ENCODE measurements at places on chromosomes 7 and 10. TPM values are rescaled to one million over a fixed set of nuclear protein-coding genes. Genes with fewer than 3 reads are reported as not detected.
A peak's percentile ranks its signal among the peaks of the same experiment; 100 is the strongest.

DNA sequence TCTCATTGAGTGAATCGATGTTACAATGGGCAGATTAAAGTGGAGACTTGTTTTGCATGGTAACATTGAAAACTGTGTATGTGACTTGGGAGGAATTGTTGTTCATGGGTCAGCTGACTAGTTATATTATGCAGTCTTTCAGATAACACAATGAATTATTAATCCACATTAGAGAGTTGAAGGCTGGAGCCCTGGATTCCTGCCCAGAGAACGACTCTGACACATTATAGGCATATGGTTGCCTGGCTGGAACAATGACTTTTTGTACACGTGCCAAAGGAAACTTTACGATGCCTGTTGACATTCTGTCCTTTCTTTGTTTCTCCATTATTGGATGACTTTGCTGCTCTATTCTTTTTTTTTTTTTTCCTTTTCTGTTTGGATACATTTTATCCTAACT is 52.3 kb upstream of the TMEM229A start:
- no peak for DNase-seq

- DNase-seq = no peak
These were observed 165.5 kb downstream of the DIP2C start for GRCh38 chr10:523925-524324.

GRCh38 chr7:137970253-137970975 is 31.5 kb downstream of the CREB3L2 start:
- DNase-seq = peak; percentile 94

DNA sequence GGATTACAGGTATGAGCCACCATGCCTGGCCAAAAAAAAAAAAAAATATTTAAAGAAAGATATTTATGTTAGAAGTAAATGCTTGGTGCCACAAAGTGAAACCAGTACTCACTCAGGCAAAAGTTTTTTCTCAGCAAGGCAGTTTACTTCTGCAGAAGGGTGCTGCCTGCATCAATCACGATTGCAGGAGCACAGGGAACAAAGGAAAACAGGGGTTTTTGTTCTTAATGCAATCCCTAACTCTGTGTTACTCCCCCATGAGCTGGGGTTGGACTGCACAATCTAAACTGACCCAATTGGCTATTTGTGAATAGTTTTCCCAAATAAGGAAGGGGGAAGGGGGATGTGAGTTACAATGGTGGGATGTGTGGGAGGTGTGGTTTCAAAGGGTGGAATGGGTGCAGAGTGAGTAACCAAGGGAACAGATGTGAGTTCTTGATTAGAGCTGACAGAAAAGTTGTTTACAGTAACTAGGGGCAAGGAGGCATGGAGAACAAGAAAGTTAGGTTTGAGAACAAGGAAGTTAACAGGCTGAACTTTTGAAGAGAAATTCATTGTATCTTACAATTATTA is 255.4 kb downstream of the TYW1 start:
- DNase-seq = no peak

DNA sequence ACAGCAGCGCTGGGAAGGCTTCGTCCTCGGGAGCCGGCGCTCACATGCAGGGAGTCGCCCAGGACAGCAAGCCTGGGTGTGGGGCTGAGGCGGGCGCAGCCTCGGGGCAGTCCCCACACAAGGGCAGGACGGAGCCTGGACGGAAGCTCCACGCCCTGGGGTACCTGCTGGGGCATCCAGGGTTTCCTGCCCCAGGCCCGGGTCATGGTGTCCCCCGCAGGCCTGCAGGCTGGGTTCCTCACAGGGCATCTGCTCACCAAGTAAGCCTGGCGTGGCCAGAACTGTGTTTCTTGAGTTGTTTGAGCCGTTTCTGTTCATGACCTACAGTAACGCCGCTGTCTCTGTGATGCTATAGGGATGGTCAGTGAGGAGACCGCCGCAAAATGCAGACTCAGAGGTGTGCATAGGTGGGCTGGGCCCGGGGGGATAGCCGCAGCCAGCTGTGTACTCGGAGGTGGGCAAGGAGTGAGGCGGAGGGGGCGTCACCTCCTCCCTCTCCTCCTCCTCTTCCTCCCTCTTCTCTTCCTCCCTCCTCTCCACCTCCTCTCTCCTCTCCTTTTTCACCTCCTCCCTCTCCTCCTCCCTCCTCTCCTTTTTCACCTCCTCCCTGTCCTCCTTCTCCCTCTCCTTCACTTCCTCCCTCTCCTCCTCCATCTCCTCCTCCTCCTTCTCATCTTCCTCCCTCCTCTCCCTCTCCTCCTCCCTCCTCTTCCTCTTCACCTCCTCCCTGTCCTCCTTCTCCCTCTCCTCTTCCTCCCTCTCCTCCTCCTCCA is 438.9 kb downstream of the DNAJB6 start:
- no peak for DNase-seq

GRCh38 chr7:155011086-155011485 is 8.2 kb upstream of the PAXIP1 start:
- no peak for DNase-seq

GRCh38 chr7:84137812-84138211 is 56.8 kb downstream of the SEMA3A start:
- no peak for DNase-seq

- DNase-seq = no peak
These were observed 5.3 kb downstream of the ATP5MF start for GRCh38 chr7:99460651-99461050.

DNA sequence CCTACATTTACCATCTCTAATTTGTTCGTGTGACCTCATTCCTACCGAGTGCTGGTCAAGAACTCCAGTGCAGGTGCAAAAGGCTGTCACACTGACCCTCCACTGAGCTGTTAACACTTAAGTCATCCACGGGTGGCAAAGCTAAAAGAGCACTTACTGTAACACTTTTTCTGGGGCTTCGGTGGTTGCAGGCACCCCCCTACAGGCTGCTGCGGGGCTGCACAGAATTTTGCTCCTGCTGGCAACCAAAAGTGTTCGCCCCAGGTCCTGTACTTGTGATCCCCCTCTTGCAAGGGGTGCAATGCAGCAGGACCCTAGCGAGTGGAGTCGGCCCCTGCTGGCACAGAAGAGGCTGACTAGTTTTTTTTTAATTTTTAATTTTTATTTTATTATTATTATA is 298.9 kb upstream of the CNTNAP2 start:
- DNase-seq = no peak

DNA sequence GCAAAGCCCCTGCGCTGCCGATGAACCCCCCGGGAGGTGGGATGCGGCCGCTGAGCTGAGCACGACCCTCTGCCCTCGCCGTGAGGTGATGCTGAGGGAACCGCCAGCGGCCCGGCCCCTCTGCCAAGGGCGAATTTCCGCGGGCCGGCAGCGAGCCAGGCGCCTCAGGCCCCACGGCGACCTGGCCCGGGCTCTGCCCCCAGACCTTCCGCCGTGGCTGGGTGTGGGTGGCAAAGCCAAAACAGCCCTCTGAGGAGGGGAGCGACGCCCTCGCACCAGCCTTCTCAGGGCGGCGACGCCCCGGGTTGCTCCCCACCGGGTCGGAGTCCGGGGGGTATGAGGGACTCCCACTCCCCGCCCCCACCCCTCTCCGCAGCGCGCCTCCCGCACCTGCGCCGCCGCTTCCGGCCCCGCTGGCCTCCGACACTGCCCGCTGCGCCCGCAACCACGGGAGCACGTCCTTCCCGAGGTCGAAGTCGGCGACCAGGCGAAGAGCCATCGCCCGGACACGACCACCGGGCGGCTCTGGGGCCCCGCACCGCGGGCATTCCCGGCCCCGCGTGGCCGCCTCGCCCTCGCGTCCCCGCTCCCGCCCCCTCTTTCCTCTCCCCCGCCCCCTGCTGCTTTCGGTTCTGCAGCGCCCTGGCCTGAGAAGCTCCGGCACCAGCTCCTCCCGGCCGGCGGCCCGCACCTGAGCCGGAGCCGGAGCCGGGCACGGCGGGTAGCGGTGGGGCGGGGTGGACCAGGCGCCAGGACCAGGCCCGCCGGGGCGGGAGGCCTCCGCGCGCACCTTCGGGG is at the start of gene GSAP:
Gene GSAP, minus strand, starts transcription at position 527 of the 798 bp plus-strand sequence. Its CDS starts 28 bp downstream, at position 499.
- peak; percentile 33 for DNase-seq

GRCh38 chr10:88198023-88198422 is 334.6 kb downstream of the PTEN start:
- no peak for DNase-seq

DNA sequence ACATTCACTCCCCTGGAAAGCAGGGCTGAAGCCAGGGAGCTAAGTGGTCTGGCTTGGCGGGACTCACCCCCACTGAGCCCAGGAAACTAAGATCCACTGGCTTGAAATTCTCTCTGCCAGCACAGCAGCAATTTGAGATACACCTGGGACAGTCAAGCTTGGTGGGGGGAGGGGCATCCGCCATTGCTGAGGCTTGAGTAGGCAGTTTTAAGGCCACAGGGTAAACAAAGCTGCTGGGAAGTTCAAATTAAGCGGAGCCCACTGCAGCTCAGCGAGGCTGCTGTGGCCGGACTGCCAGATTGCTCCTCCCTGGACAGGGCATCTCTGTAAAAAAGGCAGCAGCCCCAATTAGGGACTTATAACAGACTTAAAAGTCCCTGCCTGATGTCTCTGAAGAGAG is 108.2 kb upstream of the FAM13C start:
- DNase-seq = no peak

DNA sequence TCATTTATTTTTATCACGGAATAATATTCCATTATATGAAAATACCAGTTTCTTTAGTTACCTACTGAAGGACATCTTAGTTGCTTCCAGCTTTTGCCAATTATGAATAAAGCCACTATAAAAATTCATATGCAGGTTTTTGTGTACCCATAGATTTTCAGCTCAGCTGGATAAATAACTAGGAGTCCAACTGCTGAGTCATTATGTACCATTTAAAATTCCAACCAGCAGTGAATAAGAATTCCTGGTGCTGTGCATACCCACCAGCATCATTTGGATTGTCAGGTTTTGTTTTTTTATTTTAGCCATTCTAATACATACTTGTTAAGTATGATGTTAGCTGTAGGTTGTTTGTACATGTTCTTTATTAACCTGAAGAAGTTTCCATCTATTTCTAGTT is 14.5 kb downstream of the FAM24B start:
- no peak for DNase-seq

- no peak for DNase-seq
These were observed 2.4 kb upstream of the PTN start for GRCh38 chr7:137345799-137346449.

- DNase-seq = no peak
These were observed 119.9 kb downstream of the ADCYAP1R1 start for GRCh38 chr7:31171984-31172383.

GRCh38 chr7:133934262-133934976 is 192.7 kb upstream of the LRGUK start:
- DNase-seq = no peak

- no peak for DNase-seq
These were observed 218.8 kb downstream of the SFMBT2 start for GRCh38 chr10:7192061-7192460.

GRCh38 chr7:3204526-3204925 is 96.5 kb upstream of the SDK1 start:
- no peak for DNase-seq

DNA sequence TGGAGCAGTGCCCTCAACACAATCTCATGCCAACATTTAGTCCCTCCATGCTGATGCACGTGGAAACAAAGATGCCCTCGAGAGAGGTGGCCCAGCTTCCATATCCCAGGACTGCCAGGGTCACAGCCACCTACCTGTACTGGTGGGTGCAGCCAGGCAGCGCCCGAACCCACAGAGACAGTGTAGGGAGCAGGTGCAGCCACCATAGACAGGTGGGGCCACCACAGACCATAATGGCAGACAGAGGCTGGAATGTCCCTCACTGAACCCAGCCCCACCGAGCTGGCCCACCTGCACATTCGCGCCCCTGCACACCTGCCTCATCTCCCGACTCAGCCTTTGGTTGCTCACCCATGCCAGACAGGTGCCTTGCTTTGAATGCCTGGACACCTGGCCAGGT is 18.3 kb upstream of the CPXM2 start:
- no peak for DNase-seq

GRCh38 chr7:52271703-52272102 is 763.7 kb upstream of the POM121L12 start:
- DNase-seq = no peak

DNA sequence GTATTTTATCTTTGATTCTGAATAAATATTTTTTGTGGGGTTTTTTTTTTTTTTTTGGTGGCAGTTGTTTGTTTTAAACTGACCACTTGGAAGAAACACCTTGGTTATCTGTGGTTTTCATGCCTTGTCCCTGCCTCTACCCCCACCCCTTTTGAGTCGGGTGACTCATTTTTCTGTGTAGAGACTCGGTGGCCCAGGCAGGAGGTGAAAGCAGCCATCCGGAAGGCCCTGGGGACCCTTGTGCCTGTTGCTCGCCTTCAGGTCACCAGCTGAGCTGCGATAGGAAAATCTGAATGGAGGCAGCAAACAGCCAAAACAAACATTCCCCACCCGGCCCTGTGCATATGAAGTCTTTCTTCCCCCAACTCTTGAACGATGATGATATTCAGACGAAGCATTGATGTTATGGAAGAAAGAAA is 22.8 kb downstream of the CYP17A1 start:
- DNase-seq = no peak

DNA sequence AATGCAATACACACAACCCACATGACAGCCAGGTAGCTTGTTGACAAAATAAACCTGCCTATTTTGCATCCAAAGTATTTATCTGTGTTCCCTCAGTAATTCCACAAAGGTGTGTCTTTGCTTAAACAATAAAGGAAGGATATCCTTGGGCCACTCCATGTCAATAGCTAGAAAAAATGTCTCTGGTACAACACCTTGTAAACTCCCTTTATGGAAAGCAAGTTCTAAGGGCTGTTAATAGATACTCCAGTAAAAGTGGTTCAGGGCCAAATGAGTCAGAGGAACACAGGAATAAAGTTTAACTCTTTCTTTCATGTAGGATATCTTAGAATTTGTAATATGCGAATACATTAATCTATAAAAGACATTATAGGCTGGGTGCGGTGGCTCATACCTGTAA is 96.9 kb upstream of the LRRTM3 start:
- DNase-seq = no peak

DNA sequence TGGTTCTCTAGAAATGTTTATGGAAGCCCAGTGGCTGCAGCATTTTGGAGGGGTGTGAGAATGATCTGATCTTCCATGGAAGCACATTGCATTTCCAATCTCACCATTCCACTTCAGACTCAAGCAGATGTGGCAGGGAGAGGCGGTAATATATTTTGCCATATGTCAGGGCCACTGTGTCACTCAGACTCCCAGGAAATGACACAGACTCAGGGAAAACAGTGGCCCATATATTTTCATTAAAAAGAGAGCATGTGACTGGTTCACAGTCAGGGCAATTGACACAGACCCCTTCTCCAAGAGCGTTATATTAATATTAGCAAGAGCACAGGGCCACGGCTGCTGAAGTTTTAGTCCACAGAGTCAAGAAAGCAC is 149.3 kb upstream of the NRP1 start:
- no peak for DNase-seq

Gene GIMAP2
- 2.6 TPM for total RNA-seq

Gene ADCYAP1R1
- not detected for total RNA-seq

Gene CRYGN
- not detected for total RNA-seq

Gene LARP4B
- 57.4 TPM for total RNA-seq

Gene RPEL1
- 0.43 TPM for total RNA-seq

Gene LRRC4
- under 0.01 TPM for total RNA-seq

Gene COL17A1
- total RNA-seq = not detected

Gene CCL24
- total RNA-seq = not detected

Gene ANKRD7
- total RNA-seq = 0.86 TPM

Gene POU6F2
- 0.32 TPM for total RNA-seq

Gene DEPP1
- 29.8 TPM for total RNA-seq

Gene MMP21
- total RNA-seq = not detected

Gene TAS2R4
- 1.3 TPM for total RNA-seq

Gene TAS2R5
- 0.86 TPM for total RNA-seq

Gene DGKB
- not detected for total RNA-seq

Measured in fibroblast of villous mesenchyme (primary cell).